Left ventricle myocardium superior (tissue), 1 donor: ENCODE measurements at places on chromosomes 12 and 14.

DNA sequence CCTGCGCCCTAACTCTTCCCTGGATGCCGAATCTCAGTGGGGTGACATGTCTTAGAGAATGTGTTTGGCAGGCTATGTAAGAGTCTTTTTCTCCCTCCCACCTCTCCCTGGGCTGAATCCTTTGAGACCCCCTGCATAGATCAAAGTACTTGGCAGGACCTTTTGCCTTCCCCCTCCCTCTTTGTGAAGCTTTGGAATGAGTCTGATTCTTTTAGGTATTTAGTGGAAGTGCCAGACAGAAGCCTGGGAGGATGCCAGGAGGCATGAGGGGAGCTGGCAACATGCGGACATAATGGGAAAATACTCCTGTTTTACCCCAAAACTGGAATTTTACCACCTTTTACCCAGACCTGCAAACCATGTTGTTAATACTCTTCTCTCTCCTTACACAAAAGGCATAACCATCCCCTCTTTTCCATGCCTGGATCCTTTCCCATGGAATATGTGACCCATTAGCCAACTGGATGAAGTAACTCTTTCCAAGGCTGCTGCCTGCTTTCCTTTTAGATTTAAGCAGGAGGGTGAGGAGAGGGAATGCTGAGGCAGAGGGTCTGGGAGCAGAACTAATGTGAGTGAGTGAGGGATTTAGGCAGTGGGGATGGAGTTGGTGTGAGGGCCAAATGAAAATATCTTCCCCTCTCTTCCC lies 41.7 kb downstream of the TTLL5 start:
- DNase-seq: no peak

- no peak for DNase-seq
These were observed 26.2 kb downstream of the EGLN3 start for GRCh38 chr14:33924566-33925100.

DNA sequence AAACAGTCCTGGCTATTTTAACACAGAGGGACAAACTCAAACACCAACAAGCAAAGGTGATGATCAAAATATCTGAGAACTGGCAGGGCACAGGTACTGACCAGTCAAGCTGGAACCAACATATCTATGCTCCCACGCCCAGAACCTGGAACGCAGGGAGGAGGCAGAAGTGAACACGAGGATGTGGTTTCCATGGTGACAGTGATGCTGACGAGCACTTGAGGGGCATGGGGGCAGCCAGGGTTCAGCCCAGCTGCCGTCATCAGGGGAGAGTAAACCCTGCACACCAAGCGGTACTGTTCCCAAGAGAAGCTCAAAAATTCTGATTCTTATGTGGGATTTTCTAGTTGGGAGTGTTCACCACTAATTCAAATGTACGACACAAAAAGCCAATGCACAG lies 113.6 kb upstream of the SFSWAP start:
- no peak for DNase-seq

DNA sequence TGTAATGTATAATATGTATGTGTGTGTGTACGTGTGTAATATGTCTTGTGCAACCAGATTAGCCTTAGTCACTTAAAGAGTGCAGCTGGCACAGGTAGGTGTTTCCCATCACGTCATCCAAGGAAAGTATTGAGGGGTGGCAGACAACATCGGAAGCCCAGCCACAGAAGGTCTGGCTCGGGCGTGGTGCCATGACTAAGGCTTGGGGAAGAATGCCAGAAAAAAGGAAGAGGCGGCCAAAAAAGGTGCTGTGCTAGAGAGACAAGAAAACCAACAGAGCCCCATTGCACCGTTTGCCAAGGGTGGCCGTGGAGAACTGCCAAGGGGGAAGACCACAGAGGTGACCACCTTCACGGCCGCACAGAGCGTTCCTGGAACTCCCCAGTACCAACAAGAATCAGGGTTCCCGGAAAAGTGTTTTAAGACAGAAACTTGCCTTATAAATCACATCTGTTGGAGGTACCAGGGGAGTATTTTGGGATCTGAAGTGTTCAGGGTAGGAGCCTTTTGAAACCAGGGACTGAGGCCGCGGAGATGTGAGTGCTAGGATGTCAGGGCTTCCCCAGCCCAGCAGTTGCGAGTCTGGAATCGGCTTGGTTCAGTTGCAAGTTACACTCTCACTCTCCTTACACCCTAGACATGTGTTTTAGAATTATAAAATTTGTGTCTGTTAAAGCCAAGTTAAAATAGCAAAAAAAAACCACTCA lies 131.2 kb upstream of the DYRK2 start:
- DNase-seq: no peak

GRCh38 chr12:67966560-67966959 lies 22.7 kb upstream of the IFNG-AS1 start:
- DNase-seq: no peak

DNA sequence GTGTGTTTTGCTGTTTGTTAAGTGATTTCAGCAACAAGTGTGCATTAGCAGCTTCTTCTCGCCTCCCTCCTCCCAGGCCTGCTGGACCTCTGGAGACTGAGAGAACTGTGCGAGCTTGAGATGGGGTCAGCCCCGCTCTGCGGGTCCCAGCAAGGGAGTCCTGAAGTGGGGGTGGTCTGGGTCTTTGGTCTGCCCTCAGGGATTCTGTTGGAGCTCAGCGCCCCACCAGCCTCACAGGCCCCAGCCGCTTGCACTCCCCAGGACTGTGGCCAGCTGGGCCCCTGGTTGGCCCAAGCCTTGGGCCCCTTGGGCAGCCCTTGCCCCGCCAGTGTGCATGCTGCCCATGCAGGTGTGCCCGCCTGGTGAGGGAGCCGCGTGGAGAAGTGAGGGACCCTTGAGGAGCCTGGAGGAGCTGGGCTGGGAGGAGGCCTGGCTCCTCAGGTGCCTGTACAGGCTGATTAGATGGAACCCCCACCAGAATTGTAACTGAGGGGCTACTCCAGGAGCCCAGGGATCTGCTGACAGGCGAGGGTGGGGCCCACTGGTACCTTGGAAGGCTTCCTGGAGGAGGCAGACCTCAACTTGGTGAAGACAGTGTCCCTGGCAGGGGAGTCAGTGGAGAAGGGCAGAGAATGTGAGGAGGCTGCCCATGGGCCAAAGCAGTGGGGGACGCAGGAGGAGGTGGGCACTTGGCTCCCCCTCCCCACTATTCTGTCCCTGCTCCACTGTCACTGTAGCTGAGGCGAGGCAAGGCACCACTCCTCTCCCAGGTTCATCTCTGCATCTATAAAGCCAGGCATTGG lies 56.7 kb downstream of the BEGAIN start:
- DNase-seq: peak; percentile 24

DNA sequence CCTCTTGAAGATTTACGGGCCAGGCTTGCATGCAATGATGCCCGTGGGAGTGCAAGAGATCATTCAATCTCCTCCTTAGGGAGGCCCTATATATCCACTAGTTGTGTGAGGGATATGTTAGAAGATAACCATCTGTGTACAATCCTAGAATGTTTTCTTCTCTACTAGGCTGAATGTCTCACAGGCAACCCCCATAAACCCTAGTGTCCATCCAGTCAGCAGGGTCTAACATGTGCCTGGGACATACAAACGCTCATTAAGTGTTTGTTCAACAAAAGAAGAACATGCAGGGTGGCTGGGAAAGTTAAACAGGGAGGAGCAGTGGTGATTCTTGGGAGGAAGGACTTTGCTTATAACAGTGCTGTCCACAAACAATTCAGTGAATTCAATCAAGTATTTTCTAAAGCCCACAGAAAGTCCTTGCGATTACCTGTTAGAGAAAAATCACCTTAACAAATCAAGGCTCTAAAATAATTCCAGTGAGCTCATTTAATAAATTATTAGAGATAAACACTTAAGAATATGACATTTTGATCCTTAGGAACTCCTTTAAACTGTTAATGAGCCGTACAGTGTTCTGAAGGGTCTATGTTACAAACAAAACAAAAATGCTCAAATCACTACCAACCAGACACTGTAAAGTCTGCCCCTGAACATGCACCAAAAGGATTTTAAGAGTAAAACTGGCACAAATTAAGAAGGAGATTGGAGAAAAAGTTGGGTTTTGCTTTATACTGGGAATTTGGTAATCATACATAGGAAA lies 96.6 kb upstream of the FERMT2 start:
- no peak for DNase-seq

GRCh38 chr14:106845286-106846087 lies 1319.1 kb downstream of the TMEM121 start:
- DNase-seq: peak; percentile 37

GRCh38 chr14:68956724-68957123 lies 22.4 kb downstream of the ACTN1 start:
- no peak for DNase-seq

- no peak for DNase-seq
These were observed 3.7 kb upstream of the IGF1 start for GRCh38 chr12:102484017-102484416.
